CD4-positive, alpha-beta T cell treated with Interferon gamma for 1 hour (primary cell): ENCODE measurements at places on chromosomes 3 and 15.

GRCh38 chr3:188442430-188442829 is 288.5 kb downstream of the LPP start:
- peak; percentile 20 for DNase-seq

GRCh38 chr3:63442918-63443317 is 164.8 kb downstream of the SYNPR start:
- no peak for DNase-seq

DNA sequence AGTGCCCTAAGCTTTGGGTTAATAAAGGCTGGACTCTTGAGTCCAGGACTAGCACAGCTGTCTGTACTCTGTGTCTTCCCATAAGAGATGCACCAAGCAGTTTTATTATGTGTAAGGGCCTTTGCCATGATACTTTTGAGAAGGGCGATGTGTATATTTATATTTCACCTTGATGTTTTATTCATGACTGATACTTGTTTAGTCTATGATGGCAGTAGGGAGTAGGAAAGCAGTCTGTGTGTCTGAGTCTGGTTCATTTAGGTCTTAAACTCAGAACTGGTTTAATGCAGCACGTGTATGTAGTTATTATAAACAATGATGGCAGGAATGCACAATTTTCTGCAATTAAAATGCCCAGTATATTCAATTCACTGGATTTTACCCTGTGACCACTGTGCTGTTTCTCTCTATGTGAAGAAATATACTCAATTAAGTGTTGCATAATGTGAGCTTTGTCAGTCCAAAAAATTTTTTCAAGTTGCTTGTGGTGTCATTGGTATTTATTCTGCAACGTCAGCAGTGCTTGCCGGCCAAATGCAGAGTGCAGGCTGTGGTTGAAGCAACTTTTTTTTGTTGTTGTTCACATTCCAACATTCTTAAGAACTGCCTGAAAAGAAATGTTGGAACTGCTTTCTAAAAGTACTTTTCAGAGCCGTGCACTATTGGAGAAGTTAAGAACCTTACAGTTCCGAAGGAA is 423.7 kb upstream of the SEMA6D start:
- DNase-seq: no peak

DNA sequence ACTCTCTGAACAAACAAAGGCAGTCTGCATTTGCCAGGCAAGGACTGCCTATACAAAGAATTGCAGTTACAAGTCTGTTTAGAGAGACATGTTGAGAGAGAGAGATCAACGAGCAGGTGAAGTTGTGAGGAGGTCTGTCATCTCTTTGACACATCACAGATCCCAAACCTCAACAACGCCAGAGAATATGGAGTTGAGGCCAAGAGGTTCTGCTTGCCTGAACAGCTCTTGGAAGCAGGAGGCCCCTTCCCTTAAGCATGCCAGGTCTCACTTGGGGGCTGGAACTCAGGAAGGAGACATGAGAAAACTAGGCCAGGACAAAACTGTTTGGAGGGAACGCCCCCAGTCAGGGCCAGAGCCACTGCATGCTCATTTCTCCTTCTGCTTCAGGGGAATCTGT is 22.3 kb upstream of the MUSTN1 start:
- DNase-seq: no peak

DNA sequence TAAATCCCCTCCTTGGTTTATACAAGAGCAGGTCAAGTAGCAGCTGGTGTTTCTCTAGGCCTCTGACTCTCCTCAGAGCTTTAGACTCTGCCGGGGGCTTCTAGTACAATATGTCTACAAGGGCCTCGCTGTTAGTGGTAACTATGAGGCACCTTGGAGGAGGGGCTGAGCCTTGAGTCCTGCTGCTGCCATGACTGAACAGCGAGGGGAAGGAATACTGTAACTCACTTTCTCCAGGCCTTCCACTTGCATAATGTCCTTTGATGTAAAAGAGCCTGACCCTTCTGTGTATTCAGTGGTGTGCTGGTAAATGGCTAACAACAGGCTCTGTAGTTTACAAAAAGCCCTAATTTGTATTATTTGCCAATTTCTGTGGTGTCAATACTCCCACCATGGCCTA is 27.8 kb downstream of the DRD3 start:
- DNase-seq: no peak

GRCh38 chr3:127389420-127389819 is 101.6 kb upstream of the PRR20G start:
- DNase-seq: no peak

DNA sequence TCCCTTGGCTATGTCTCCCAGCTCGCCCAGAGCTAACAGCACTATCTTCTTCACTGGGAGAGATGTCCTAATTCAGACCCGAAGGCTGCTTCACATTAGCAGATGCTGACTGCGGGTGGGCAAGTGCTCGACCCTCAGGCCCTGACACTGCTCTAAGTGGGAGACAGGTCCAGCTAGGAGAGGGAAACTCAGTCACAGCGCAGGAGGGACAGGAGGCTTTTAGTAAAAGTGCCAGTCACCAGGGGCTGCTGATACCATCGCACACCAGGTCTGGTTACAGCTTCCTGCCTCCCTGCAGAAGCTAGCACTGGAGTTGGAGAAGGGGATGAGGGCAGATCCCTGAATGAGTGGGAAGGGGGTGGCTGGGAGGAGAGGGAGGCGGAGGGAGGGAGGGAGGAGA is 365.8 kb upstream of the RGMA start:
- DNase-seq: no peak

DNA sequence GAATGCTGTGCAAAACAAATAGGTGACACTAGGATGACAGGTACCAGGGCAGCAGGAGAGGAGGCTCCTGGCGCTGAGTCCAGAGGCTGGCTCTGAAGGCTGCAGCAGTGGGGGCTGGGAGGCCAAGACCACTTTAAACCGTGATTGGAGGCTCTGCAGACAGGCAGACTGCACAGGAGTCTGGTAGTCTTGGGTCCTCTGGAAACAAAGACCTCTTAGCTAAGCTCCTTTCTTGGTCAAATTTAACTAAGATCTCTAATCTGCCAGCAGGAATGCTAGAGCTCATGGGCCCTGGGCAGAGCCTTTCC is 4.4 kb upstream of the MUSTN1 start:
- no peak for DNase-seq

GRCh38 chr3:124928333-124929202 is 6.0 kb downstream of the MUC13 start:
- DNase-seq: peak; percentile 31

DNA sequence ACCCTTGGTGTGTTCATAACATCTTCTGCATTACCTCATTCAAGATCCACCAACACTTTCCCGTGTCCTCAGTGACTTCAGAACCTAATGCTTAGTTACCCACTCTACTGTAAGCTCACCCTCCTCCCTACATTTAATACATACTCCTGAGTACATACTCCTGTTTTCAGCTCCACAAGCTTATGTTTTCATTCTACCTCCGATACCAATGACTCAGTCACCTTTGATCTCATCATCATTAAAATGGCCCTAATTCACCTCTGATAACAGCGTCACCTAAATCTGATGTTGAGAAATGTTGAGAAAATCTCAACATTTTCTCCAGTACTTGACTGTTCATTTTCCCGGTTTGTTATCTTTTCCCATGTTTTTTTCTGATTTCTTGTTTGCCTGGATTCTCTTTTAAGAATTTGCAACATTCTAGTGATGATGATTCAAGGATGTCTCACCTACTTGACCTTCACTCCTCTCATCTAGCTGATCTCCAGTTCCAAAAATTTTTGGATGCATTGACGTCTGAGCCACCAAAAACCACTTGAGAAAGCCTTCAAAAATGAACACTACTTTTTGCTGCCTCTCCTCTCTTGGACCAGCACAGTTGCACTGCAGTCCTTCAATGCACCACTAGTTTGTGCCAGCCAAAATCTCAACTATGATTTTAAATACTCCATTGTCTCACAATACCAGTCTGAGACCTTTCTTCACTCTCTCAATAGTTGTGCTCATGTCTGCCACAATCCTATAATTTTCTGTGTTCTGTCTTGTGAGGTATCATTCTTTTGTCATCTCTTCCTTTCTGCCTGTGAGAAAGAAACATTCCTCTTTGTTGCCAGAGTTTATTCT is 220.7 kb upstream of the SEMA6D start:
- no peak for DNase-seq

GRCh38 chr3:100261485-100261903 is 702 bp downstream of the TBC1D23 start:
- no peak for DNase-seq

GRCh38 chr3:171278299-171278590 is 182.0 kb downstream of the TNIK start:
- DNase-seq: no peak

DNA sequence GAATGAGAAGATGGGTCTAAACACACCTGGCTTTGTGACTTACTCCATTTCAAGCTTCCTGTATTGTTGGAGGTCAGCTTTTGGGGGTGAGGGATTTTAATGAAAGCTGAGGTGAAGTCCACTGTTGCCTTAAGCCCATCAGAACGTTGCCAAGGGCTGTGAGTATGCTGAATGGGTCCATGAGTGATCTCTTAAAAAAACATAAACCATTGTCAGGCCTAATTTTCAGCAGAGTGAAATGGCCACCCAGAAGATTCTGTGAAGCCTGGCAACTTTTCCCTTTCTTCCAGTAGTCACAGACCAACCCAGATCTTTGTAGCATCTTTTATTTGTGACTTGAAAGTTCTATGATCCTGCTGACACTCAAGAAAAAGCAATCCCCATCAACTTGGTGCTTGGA is 87.0 kb downstream of the SMAD3 start:
- DNase-seq: no peak

DNA sequence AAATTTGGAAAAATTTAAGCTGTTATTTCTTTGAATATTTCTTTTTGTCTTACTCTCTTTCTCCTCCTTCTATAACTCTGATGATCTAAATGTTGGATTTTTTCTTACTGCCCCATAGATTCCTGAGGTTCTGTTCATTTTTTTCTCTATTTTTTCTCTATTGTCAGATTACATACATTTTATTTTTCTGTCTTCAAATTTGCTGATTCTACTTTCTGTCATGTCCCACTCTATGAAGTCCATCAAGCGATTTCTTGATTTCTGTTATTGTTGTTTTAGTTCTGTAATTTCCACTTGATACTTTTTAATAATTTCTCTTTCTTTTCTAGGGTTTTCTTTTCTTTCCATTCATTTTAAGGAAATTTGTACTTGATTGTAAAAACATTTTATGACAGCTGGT is 83.7 kb upstream of the THRB start:
- no peak for DNase-seq

DNA sequence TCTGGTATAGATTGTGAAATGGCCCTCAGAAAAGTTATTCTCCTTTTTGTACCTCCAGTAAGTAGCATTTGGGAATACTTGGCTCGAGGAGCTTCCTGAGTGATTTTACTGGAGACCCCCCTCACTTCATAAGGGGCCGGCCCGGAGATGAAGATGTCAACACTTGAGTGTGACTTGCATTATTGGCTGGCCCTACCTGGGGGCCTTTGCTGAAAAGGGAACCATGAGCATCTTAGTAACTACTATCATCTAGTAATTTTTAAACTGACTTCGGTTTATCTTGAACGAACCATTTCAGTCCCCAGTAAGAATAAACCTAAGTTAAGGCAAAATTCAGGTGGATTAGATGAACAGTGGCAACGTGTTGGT is 1.3 kb downstream of the FAIM start:
- DNase-seq: no peak

DNA sequence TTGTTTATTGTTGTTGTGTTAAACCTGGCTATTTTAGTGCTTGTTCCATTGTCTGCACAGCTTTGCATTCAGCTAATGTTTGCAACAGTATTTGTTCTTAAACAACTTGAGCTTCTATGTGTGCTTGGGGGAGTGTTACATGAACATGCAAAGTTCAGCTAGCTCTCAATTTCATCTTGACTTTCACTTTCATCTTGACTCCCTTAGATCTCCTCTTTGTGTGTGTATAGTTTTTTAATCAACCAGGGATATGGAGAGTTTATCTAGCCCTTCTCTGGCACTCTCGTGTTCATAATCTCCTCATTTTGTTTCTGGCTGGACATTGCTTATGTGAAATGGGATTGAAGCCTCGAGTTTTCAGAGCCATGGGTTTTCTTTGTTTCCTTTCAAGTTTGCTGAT is 212.4 kb upstream of the ZBTB20 start:
- no peak for DNase-seq

DNA sequence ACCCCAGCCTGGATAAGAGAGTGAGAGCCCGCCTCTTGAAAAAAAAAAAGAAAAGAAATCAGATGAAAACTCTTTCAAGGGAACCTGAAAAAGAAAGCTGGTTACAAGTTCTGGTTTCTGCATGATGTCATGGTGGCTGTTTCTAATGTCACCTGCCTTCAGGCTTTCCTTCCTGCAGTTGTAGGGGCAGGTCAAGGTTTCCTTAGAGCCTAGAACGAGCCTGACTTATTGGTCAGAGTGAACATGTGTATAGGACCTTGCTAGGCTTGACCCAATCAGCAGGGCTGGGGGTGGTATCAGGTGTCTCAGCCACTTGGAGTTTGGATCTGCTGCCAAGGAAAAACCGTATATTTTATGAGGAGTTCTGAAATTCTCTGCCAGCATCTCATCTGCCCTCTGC is 3.8 kb downstream of the IVD start:
- no peak for DNase-seq

DNA sequence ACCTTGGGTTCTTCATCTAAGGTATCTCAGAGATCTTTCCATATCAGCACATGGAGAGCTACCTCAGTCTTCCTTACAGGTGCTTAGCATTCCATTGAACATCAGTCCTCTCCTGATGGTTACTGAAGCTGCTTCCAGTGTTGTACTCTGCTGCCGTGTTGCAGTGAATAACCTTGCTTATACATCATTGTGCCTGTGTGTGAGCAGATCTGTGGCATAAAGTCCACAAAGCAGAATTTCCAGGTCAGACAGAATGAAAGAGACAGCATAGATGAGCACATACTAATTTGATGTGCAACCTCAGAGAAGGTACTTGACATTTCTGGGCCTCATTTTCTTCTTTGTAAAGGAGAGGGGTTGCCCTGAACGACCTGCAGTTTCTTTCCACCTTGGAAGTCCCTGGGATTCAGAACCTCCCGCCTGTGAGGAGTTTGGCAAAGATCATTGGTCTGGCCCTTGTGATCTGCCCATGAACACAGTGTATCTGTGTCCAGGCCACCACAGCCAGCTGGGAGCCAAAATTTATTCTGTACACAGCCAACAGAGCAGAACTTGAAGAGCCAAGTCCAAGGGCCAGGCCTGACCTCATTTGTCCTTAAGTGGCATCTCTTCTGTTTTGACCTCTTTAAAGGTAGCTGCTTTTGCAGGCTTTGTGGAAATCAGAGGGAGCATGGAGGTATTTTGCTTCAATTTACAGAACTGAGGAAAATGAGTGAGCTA is 57.2 kb upstream of the SLC7A14 start:
- no peak for DNase-seq

GRCh38 chr3:146325170-146325569 is 74.3 kb upstream of the PLSCR4 start:
- DNase-seq: no peak

DNA sequence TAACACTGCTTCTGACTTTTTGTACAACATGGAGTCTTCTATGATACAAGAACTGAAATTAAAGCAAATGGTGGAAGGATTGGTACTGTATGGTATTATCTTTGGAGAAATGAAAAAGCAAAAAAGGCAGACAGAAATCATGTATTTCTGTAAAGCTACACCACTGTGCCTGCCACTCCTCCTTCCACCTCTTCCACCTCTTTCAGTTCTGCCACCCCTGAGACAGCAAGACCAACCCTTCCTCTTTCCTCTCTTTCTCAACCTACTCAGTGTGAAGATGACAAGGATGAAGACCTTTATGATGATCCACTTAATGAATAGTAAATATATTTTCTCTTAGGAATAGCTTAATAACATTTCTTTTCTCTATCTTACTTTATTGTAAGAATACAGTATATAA is 57.0 kb downstream of the CD200 start:
- no peak for DNase-seq

GRCh38 chr15:32904448-32904847 is 186.6 kb downstream of the GREM1 start:
- DNase-seq: no peak

GRCh38 chr15:78374436-78375393 is 34.6 kb downstream of the CRABP1 start:
- peak; percentile 24 for DNase-seq

GRCh38 chr3:131109156-131109555 is 82.5 kb downstream of the NEK11 start:
- no peak for DNase-seq
